ENCODE measurements at places on chromosomes 12 and 14.

DNA sequence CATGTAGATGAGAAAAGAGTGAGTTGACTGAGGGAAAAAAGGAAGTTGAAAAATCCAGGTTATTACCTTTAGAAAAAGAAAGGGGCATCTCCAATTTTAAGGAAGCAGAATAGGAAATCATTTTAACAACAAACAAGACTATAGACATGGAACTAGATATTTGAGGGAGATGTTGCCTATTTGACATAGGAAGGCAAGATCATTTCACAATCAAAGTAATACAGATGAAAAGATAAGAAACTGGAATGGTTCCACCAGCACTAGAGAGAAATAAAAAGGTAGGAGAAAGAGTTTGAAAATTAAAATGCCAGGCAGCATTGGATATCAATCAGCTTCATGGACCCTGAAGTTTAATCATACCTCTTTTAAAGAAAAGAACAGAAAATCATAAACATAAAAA, 881.0 kb upstream of the MGAT4C start:
- no peaks in the 10 kb centered on the region for H3K27me3 ChIP-seq
- H3K36me3 ChIP-seq = no peaks in the 10 kb centered on the region

DNA sequence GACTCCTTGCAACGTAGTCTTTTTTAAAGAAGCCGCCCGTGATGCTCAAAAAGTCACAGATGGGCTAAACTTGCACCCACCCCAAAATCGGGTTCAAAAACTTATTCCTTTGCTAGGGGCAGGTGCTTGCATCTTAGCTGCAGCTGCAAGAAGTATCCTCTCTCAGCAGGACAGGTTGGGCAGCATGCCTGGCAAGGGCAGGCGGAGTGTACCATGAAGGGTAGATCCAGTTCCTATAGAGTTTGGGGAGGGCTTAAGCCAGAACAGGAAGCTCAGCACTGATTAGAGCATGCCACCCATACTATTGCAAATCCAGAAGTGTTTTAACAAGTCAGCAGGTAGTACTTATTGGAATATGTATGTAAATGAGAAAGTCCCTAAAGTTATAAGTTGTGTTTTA, 48.7 kb downstream of the CPM start:
- H3K4me1 ChIP-seq = no peaks in the 10 kb centered on the region
- no peaks in the 10 kb centered on the region for H3K27me3 ChIP-seq
- no peaks in the 10 kb centered on the region for H3K36me3 ChIP-seq
- no peak overlapping the region for H3K27ac ChIP-seq
- no peak for DNase-seq
- no peak overlapping the region for H3K4me3 ChIP-seq

- H3K4me1 ChIP-seq = peaks cover 16% of the 10 kb centered on the region
- no peak overlapping the region for H3K27ac ChIP-seq
- H3K36me3 ChIP-seq = no peaks in the 10 kb centered on the region
- no peak for DNase-seq
Observed at GRCh38 chr12:30911207-30911606, 15.3 kb upstream of the TSPAN11 start.

- H3K27me3 ChIP-seq = no peaks in the 10 kb centered on the region
- no peak overlapping the region for H3K27ac ChIP-seq
- no peak for DNase-seq
- no peak overlapping the region for H3K4me3 ChIP-seq
Observed at GRCh38 chr14:21227981-21228380, 41.3 kb downstream of the HNRNPC start.

- H3K36me3 ChIP-seq = no peaks in the 10 kb centered on the region
- H3K27me3 ChIP-seq = no peaks in the 10 kb centered on the region
- H3K27ac ChIP-seq = no peak overlapping the region
- no peaks in the 10 kb centered on the region for H3K4me1 ChIP-seq
- DNase-seq = no peak
Observed at GRCh38 chr12:84986586-84986985, 49.5 kb downstream of the TSPAN19 start.

GRCh38 chr14:103696466-103697071, 18.7 kb downstream of the XRCC3 start:
- peaks cover 36% of the 10 kb centered on the region for H3K4me1 ChIP-seq
- DNase-seq = peak; percentile 81
- no peaks in the 10 kb centered on the region for H3K27me3 ChIP-seq
- H3K4me3 ChIP-seq = no peak overlapping the region
- H3K27ac ChIP-seq = peak overlapping the region; percentile 69

DNA sequence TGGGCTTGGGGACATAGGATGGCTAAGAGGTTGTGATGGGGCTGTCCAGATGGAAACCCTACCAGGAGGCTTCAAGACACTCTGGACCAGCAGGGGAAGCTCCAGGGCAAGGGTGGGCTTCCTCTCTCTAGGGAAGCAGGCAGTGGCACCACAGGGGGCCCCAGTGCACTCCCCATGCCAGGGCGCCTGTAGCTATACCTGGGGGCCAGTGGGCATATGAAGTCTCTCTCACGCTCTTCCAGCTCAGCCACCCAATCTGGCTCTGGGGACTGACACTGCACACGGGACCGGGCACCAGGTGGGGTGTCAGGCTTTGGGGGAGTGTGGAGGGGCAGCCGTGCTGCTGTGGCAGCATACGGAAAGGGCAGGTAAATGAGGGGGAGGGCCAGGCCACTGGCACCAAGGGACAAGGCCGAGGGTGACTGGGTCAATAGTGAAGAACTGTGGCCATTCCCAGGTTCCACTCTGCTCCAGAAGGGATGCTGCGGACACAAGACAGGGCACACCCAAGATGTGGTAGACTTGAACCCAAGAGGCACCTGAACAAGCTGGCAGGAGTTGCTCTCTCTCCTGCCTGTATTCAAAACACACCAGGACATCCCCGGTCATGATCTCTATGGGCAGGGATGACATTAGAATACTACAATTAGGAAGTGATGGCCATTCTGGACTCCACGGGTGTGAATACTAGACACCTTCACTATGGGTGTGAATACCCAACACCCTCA, 27.5 kb downstream of the RFLNA start:
- H3K27ac ChIP-seq = no peak overlapping the region
- DNase-seq = no peak
- no peak overlapping the region for H3K4me3 ChIP-seq
- H3K27me3 ChIP-seq = no peaks in the 10 kb centered on the region
- peaks cover 37% of the 10 kb centered on the region for H3K36me3 ChIP-seq

- no peak for DNase-seq
- H3K27me3 ChIP-seq = no peaks in the 10 kb centered on the region
- no peaks in the 10 kb centered on the region for H3K36me3 ChIP-seq
Observed at GRCh38 chr14:102817318-102817717, 40.1 kb downstream of the TRAF3 start.

- no peaks in the 10 kb centered on the region for H3K27me3 ChIP-seq
- peaks cover 10% of the 10 kb centered on the region for H3K4me1 ChIP-seq
- H3K36me3 ChIP-seq = no peaks in the 10 kb centered on the region
Observed at GRCh38 chr14:48378541-48378940, 703.1 kb upstream of the MDGA2 start.

DNA sequence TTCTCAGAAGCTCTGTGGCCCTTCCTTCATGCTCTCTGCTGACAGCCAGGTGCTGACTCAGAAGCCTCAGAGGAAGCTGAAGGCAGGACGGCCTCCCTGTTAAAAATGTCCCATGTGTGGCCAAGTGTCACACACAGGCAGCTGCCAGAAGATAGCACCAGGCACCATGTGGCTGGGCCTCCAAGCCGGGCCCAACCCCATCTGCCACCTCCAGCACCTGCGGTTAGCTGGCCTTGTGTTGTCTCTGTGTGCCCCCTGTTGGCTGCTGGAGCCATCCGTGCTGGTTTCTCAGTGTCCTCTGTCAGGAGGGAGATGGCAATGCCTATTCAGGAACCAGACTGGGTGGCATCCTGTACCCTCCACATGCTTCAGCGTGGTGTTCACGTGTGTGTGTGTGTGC, 63.2 kb downstream of the TSPAN11 start:
- peak; percentile 70 for DNase-seq
- H3K4me1 ChIP-seq = 0 out of 2 replicates have a peak, but pooled peaks cover 3% of the 10 kb centered on the region
- H3K4me3 ChIP-seq = no peak overlapping the region
- H3K27me3 ChIP-seq = no peaks in the 10 kb centered on the region
- no peak overlapping the region for H3K27ac ChIP-seq
- H3K36me3 ChIP-seq = no peaks in the 10 kb centered on the region

- no peak overlapping the region for H3K4me3 ChIP-seq
- H3K27me3 ChIP-seq = no peaks in the 10 kb centered on the region
- no peak overlapping the region for H3K27ac ChIP-seq
- no peak for DNase-seq
- H3K4me1 ChIP-seq = no peaks in the 10 kb centered on the region
- peaks cover 44% of the 10 kb centered on the region for H3K36me3 ChIP-seq
Observed at GRCh38 chr12:48937170-48937569, 11.9 kb upstream of the FKBP11 start.

GRCh38 chr12:77821699-77822203, 8.9 kb upstream of the NAV3 start:
- H3K4me1 ChIP-seq = no peaks in the 10 kb centered on the region
- H3K27ac ChIP-seq = no peak overlapping the region
- no peaks in the 10 kb centered on the region for H3K36me3 ChIP-seq
- no peak overlapping the region for H3K4me3 ChIP-seq

- no peak overlapping the region for H3K4me3 ChIP-seq
- no peak for DNase-seq
- H3K4me1 ChIP-seq = no peaks in the 10 kb centered on the region
- H3K36me3 ChIP-seq = no peaks in the 10 kb centered on the region
- no peak overlapping the region for H3K27ac ChIP-seq
Observed at GRCh38 chr14:96405677-96406076, 13.7 kb downstream of the AK7 start.

DNA sequence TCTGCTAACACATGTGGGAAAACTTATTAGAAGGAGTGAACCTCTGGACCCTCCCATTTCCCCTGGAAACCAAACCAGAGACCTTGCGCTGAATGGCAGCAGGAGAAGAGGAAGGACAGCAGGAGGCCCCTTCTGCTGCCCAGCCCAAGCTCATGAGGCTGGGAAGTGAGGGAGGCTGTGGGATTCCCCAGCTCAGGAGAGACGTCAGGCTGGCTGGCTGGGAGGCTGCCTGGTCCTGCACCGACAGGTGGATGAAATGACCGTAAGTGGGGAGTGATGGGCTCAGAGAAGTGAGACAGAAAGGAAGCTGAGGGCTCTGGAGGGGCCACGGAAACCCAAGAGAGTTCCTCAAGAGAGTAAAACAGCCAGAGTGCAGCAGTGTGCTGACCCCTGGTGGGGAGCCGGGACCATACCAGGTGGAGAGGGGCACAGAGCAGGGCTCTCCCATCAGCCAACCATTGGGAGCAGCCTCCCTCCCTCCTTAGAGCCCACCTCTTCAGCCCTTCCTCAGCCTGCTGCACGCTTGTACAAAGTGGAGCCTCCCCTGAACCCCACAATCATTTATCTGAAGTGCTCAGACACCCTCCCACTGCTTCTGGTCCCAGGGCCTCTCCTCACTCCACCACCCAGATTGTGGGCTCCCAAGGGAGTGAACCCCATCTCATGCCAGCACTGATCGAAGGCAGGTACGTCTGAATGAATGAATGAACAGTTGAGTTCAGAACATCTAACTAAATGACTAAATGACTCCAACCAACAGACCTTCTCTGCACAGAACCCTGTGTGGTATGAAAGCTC, 14.0 kb downstream of the TAMALIN start:
- DNase-seq = peak; percentile 81
- H3K36me3 ChIP-seq = no peaks in the 10 kb centered on the region
- H3K27me3 ChIP-seq = peaks cover 5% of the 10 kb centered on the region
- no peak overlapping the region for H3K4me3 ChIP-seq

GRCh38 chr12:52284562-52285171, 6.7 kb downstream of the KRT81 start:
- H3K36me3 ChIP-seq = no peaks in the 10 kb centered on the region
- DNase-seq = no peak
- no peaks in the 10 kb centered on the region for H3K27me3 ChIP-seq
- H3K4me3 ChIP-seq = no peak overlapping the region

Measured in SJCRH30 (cell line).